ENCODE measurements at places on chromosomes 2 and 18. TPM values are rescaled to one million over a fixed set of nuclear protein-coding genes. Genes with fewer than 3 reads are reported as not detected.

The ACMSD gene
- not detected for total RNA-seq

The CERKL gene
- not detected for total RNA-seq

The GAL3ST2 gene
- 1.5 TPM for total RNA-seq

The ALPI gene
- total RNA-seq: not detected

The CFC1 gene
- total RNA-seq: not detected

The HOXD1 gene
- 0.39 TPM for total RNA-seq

The ASXL3 gene
- 2.6 TPM for total RNA-seq

The FBXO41 gene
- 16.5 TPM for total RNA-seq

The SH2D6 gene
- total RNA-seq: not detected

The CLEC4F gene
- not detected for total RNA-seq

The OBSL1 gene
- 164 TPM for total RNA-seq

The DCDC2C gene
- total RNA-seq: not detected

The UGT1A10 gene
- total RNA-seq: 0.23 TPM

The ARMC9 gene
- total RNA-seq: 63.6 TPM

The L3MBTL4 gene
- 0.85 TPM for total RNA-seq

The ELMOD3 gene
- total RNA-seq: 7.1 TPM

The SPATA3 gene
- total RNA-seq: not detected

The NEU4 gene
- 1.2 TPM for total RNA-seq

The RBM43 gene
- 3.2 TPM for total RNA-seq

The GPR155 gene
- total RNA-seq: 1.3 TPM

The SPRED2 gene
- total RNA-seq: 13.0 TPM

The KLHL30 gene
- 0.07 TPM for total RNA-seq

The ANKRD53 gene
- total RNA-seq: 0.73 TPM

The FHOD3 gene
- 8.7 TPM for total RNA-seq

The THSD7B gene
- 2.1 TPM for total RNA-seq

The CXCR2 gene
- total RNA-seq: 0.82 TPM

The MAL gene
- 2.6 TPM for total RNA-seq

The ALPP gene
- total RNA-seq: 0.28 TPM

The FARSB gene
- total RNA-seq: 32.2 TPM

The DIPK1C gene
- 0.07 TPM for total RNA-seq

The PRSS56 gene
- not detected for total RNA-seq

The AQP12A gene
- not detected for total RNA-seq

The RPRD1A gene
- 155 TPM for total RNA-seq

The NFATC1 gene
- 6.4 TPM for total RNA-seq

The FOXI3 gene
- total RNA-seq: 11.8 TPM

The WDR43 gene
- 140 TPM for total RNA-seq

The SPAST gene
- total RNA-seq: 37.6 TPM

The TLK1 gene
- total RNA-seq: 41.2 TPM

The CLHC1 gene
- total RNA-seq: 3.1 TPM

The FASTKD2 gene
- 48.7 TPM for total RNA-seq

The MEIS1 gene
- 0.28 TPM for total RNA-seq

The ABCG8 gene
- 0.31 TPM for total RNA-seq

The HRH4 gene
- total RNA-seq: 0.17 TPM

The ITGA4 gene
- total RNA-seq: 2.4 TPM

The MROH2A gene
- total RNA-seq: not detected

The SIX2 gene
- total RNA-seq: 0.31 TPM

The GCG gene
- not detected for total RNA-seq

The TFCP2L1 gene
- 6.4 TPM for total RNA-seq

The AMER3 gene
- total RNA-seq: 0.49 TPM

The ZSWIM2 gene
- not detected for total RNA-seq

Measured in GM23338 (cell line).